Kidney (tissue), 22 donors: ENCODE measurements at places on chromosomes 5 and 9. TPM values are rescaled to one million over a fixed set of nuclear protein-coding genes. Genes with fewer than 3 reads are reported as not detected.

Gene PCDHGA10
- total RNA-seq = 5.1 TPM

DNA sequence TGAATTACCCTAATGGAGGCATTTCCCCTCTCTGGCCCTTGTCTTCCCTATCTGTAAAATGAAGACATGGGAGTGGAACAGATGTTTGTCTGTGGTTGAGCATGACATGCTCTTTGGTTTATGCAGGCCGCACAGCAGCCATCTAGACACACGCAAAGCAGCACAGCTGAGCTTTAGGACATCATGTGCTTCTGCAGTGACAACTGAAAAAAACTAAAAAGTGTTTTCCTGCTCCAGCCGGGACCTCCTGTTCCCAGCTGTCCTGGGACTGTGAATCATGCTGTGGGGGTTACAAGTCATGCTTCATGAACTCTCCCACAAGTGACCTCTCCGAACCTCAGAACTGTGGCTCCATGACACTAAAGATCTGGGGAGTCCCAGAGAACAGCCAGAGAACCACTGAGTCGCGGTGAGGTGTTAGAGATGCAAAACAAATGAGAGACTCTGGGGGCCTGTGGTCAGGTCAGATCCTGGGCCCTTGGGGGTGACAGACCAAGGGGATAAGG lies 1.7 kb downstream of the SMIM3 start:
- no peak for DNase-seq

DNA sequence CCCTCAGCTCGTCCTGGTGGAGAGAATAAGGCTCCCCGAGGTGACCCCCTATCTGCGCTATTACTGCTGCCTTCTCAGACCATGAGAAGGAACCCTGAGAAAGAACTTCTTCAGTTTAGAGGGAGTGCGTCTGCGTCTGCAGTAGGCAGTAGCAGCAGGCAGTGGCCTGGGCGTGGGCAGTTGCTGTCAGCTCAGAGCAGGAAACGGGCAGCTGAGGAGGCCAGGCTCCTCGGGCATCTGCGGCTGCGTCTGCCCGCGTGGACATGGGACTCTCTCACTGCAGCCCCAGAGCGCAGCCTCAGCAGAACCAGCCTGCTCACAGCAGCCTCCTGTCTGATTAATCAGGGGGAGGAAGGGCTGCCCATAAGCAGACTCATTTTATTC lies 49.8 kb upstream of the FCN1 start:
- no peak for DNase-seq

DNA sequence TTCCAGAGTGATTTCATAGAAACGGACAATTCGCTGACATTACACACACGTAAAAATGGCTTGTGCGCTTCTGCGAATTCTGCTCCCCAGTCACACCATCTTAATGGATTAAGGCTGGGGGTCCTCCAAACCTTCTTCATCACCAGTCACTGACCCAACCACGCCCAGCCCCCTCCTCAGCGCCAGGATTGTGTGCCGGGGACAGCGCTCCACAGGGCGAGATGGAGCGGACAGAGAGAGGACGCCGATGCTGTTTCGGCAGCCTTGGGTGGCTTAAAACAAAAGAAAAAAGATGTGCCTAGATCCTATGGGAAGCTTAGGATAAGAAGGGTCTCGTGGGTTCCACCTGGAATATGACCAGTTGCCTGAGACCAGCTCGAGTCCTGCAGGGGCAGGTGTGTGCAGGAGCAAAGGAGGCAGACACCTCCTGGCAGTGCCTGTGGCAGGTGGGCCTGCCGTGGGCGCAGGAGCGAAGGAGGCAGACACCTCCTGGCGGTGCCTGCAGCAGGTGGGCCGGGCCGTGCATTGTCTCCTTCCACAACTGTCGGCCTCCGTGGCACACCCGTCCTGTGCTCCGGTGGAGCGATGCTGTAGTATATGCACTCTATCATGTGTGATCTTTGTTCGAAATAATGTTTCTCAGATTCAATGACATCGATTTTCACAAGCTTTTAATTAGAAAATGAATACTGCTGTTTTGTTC lies 20.9 kb downstream of the BRD9 start:
- no peak for DNase-seq

DNA sequence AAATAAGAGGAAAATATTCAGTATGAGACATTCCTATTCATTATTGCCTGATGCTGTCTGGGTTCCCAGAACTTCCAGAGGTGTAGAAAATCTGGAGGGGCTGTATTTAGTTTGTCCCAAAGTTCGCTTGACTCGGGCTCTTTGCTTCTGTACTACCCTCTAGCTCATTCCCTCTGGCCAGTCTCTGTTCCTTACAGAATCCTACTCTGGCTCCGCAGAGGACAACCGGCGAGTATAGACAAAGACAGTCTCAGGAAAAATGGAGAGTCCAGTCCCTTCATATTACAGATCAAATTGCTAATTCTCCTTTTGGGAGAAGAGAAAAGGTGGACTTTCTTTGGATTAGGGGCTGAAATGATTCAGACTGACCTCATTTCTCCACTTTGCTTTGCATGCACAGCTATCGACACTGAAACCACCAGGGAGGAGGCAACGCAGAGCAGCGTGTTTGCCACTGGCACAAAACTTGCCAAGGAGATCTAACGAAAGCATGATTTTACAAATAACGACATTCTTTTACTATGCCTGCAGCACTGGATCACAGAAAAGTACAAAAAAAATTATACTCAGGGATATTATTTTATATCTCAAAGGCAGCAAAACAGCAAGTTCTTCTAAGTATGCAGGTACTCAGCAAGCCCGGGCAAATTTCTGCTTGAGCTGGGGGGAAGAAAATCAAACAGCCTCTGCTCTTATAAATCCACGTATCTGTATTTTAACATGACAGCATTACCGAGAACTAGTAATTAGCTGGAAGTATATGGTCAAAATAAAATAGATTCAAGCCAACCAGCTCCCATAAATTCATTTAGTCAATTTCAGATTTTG lies 279.7 kb downstream of the NPR3 start:
- no peak for DNase-seq
